ENCODE measurements at places on chromosomes 4 and X.
A peak's percentile ranks its signal among the peaks of the same experiment; 100 is the strongest.

DNA sequence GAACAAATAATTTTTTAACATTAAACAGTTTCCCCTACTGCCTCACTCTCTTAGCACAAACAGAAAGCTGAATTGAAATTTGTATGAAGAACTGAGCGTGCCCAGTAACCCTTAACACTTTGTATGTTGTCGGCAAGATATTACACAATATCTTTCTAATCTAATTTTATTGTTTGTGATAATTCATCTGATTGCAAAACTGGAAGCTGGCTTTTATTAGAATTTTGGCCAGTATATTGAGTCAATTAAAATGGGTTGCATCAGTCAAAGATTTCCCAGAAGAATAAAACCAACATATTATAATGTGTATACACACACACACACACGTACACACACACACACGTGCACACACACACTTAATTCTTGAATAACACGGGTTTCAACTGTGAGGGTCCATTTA, 2332.1 kb downstream of the PCDH7 start:
- no peak overlapping the region for H3K27ac ChIP-seq
- no peaks in the 10 kb centered on the region for H3K4me1 ChIP-seq
- no peaks in the 10 kb centered on the region for H3K36me3 ChIP-seq
- no peaks in the 10 kb centered on the region for H3K27me3 ChIP-seq
- DNase-seq, result no peak

GRCh38 chr4:2939383-2940243, 23.6 kb downstream of the NOP14 start:
- peaks cover 35% of the 10 kb centered on the region for H3K4me1 ChIP-seq
- no peaks in the 10 kb centered on the region for H3K27me3 ChIP-seq
- no peak overlapping the region for H3K27ac ChIP-seq
- peaks cover 74% of the 10 kb centered on the region for H3K36me3 ChIP-seq
- DNase-seq, result no peak

DNA sequence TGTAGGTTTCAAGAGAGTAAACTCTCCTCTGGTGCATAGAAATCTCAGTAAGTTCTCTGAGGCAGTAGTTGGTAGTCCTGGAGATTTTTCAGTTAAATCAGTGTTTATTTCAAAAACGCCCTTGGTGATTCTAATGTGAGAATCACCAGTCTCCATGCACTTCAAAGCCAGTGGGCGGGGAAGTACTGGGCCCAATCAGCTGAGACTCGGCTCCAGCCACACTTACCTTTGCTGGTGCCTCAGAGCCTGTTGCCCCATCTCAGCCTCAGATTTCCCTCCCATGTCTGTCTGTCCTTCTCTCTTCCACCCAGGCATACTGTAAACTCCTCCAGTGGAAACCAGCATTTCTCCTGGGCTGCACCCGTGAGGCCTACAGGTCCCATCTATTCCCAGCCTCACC, 7.4 kb upstream of the MGST2 start:
- peaks cover 5% of the 10 kb centered on the region for H3K4me1 ChIP-seq
- H3K27ac ChIP-seq, result no peak overlapping the region
- H3K36me3 ChIP-seq, result no peaks in the 10 kb centered on the region
- no peak overlapping the region for H3K4me3 ChIP-seq

DNA sequence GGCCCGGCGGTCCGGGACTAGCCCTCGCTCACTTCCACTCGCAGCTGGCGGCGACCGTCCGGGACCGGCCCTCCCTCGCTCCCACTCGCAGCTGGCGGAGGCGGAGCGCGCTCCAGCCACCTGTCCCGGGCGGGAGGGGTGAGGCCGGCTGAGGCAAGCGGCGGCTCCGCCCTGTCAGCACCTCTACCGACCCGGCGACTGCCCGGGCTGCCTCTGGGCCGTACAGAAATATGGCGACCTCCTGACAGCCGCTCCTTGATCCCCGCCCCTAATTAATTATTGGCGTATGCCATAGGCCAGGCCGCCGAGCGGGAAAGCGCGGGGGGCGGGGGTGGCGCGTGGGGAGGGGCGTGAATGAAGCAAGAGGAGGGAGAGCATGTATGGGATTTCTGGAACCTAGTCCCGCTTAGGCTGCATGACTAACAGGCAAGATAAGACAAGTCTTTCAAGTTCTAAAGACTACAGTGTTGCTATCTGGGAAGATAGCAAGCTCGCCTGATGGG, at the start of gene MORC4:
Gene MORC4, minus strand, starts transcription at position 200 of the 503 bp plus-strand sequence. CDS start 243 bp downstream, outside the sequence.
- H3K27me3 ChIP-seq, result no peaks in the 10 kb centered on the region
- H3K4me1 ChIP-seq, result peaks cover 10% of the 10 kb centered on the region
- no peaks in the 10 kb centered on the region for H3K36me3 ChIP-seq
- H3K27ac ChIP-seq, result no peak within 1 kb of the TSS

DNA sequence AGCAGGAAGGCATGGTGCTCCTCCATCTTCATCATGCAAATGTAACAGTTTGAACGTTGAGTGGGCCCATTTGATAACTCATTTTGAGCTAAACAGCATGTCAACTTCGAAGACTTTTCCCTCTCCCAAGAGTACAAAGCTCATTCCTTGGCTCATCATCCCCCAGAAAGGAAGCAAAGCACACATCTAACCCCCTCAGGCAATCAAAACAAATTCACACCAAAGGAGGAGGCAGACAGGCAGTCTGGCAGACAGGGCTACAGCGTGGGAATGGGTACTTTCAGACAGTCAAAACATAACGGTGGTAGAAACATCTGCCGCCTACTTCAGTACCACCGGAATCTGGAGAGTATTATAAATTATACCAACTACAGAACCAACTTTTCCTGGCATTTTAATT, 81.7 kb downstream of the PCDH19 start:
- DNase-seq, result no peak
- H3K36me3 ChIP-seq, result no peaks in the 10 kb centered on the region
- H3K27ac ChIP-seq, result no peak overlapping the region
- H3K27me3 ChIP-seq, result no peaks in the 10 kb centered on the region

GRCh38 chr4:25914670-25915352, 791 bp downstream of the SMIM20 start:
- peak overlapping the region; percentile 97 for H3K27ac ChIP-seq
- no peaks in the 10 kb centered on the region for H3K27me3 ChIP-seq
- peaks cover 36% of the 10 kb centered on the region for H3K4me1 ChIP-seq
- peaks cover 13% of the 10 kb centered on the region for H3K36me3 ChIP-seq
- peak overlapping the region; percentile 99 for H3K4me3 ChIP-seq
